Breast epithelium (tissue), 4 donors: ENCODE measurements at places on chromosomes 2 and 18. TPM values are rescaled to one million over a fixed set of nuclear protein-coding genes. Genes with fewer than 3 reads are reported as not detected.
A peak's percentile ranks its signal among the peaks of the same experiment; 100 is the strongest.

DNA sequence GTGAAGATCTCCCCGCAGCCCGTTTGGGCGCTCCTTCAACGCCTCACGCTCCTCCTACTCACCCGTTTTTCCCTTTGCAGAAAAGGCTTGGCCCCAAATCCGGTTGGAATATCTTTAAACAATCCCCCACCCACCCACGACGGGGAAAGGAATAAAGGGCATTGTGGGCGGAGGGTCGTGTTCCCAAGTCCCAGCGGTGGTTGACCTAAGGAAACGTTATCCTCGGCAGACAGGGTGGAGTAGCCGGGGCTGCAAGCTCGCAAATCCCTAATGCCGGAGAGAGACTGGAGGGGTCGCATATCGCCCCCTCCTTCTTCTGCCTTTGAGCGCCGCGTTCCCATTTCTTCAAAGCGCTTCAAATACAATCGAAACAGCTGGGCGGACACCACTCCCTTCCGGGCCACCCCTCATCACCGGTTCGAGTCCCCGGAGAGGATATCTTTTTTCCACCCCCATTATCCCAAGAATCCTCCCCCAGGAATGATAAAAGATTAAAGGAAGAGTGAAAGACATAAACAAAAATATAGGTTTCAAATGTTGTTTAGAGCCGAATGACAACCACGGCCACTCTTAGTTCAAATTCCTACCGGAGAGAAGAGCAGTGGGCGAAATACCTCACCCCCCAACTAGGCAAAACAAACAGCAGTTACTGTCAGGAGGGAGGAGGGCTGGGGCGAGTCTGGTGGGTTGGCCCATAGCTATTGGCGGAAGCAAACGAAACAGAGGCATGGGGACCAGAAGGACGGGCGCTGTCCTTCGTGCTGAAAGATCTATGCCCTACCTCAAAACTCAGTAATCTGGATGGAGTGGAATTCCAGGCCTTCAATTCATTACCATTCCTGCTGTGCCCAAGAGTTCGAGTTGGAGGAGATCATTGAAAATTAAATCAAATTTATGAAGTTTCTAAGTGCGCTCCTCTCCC is 2.8 kb upstream of the GAD1 start:
- H3K4me3 ChIP-seq: no peak overlapping the region
- peaks cover 5% of the 10 kb centered on the region for H3K4me1 ChIP-seq
- no peaks in the 10 kb centered on the region for H3K36me3 ChIP-seq
- no peak overlapping the region for H3K27ac ChIP-seq
- H3K27me3 ChIP-seq: peaks cover 61% of the 10 kb centered on the region
- DNase-seq: no peak

DNA sequence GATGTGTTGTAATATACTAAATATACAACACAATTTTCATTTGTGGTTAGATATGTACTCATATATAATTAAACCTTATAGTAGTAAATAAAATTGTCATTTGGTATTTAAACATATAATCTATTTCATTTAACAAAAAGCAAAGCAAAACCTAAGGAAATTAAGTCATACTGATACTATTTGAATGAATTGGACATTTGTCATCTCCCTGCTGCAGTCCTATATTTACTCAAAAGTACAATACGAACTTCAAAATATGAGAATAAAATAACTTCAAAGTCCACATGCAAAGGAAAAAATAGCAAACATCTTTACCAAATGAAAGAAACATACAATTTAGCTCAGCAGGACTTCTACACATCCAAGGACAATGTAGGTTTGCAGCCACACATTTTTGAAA is 11.8 kb upstream of the HAT1 start:
- H3K4me1 ChIP-seq: no peaks in the 10 kb centered on the region
- no peaks in the 10 kb centered on the region for H3K27me3 ChIP-seq
- no peak for DNase-seq
- no peak overlapping the region for H3K4me3 ChIP-seq

DNA sequence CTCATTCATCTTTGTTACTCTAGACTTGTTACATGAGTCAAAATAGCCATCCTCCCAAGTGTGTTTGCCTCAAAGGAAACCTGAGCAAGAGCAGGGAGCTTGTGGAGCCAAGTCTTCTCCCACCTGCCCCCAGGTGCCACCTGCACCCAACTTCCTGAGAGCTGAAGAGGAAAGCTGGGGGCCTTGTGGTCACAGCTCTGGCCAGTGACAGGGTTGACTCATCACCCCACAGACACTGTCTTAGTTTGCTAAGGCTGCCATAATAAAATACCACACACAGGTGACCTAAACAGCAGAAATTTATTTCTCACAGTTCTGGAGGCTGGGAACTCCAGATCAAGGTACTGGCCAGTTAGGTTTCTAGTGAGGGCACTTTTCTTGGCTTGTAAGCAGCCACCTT is 99.6 kb downstream of the TPGS2 start:
- H3K4me1 ChIP-seq: no peaks in the 10 kb centered on the region
- DNase-seq: no peak
- H3K36me3 ChIP-seq: no peaks in the 10 kb centered on the region
- no peak overlapping the region for H3K4me3 ChIP-seq
- no peaks in the 10 kb centered on the region for H3K27me3 ChIP-seq
- H3K27ac ChIP-seq: no peak overlapping the region

- H3K27ac ChIP-seq: no peak overlapping the region
- no peaks in the 10 kb centered on the region for H3K36me3 ChIP-seq
- no peaks in the 10 kb centered on the region for H3K27me3 ChIP-seq
- no peak for DNase-seq
- H3K4me3 ChIP-seq: no peak overlapping the region
These were observed 94.3 kb downstream of the TWIST2 start for GRCh38 chr2:238942080-238942725.

DNA sequence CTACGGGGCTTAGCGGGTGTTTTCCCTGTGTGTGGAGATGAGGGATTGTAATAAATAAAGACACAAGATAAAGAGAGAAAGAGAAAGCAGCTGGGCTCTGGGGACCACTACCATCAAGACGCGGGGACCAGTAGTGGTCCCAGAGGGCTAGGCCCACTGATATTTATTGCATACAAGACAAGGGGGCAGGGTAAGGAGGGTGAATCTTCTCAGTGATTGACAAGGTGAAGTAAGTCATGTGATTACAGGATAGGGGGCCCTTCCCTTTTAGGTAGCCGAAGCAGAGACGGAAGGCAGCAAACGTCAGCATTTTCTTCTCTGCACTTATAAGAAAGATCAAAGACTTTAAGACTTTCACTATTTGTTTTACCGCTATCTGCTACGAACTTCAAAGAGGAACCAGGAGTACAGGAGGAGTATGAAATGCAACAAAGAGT is 4.5 kb upstream of the GAL3ST2 start:
- no peak overlapping the region for H3K27ac ChIP-seq
- no peaks in the 10 kb centered on the region for H3K36me3 ChIP-seq
- H3K4me1 ChIP-seq: no peaks in the 10 kb centered on the region
- no peak for DNase-seq
- H3K27me3 ChIP-seq: peaks cover 16% of the 10 kb centered on the region

- DNase-seq: no peak
- no peaks in the 10 kb centered on the region for H3K4me1 ChIP-seq
- no peaks in the 10 kb centered on the region for H3K36me3 ChIP-seq
- no peak overlapping the region for H3K27ac ChIP-seq
- H3K27me3 ChIP-seq: no peaks in the 10 kb centered on the region
These were observed 280.7 kb upstream of the HNRNPA3 start for GRCh38 chr2:176931588-176932563.

- no peaks in the 10 kb centered on the region for H3K27me3 ChIP-seq
- no peak for DNase-seq
- H3K4me3 ChIP-seq: no peak overlapping the region
- no peak overlapping the region for H3K27ac ChIP-seq
These were observed 19.6 kb downstream of the NDUFAF7 start for GRCh38 chr2:37250869-37251740.

DNA sequence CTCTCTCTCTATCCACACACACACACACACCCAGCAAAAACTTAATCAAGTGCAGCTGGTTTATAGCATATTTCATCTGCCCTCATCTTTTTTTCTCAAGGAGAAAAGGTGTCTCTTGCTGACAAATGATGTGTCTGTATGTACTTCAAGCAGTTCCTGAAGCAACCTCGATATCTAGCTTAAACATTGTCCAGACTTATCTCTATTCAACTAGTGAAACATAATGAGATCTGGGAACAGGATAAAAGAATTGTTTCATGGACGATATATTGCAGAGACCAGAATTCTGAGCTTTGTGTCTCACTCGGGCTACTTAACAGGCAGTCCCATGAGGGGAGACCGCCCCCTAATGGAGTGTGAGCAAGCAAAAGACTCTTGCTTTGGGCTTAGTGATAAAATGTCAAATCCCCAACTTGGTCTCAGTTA is 929.2 kb upstream of the SOX11 start:
- no peaks in the 10 kb centered on the region for H3K36me3 ChIP-seq
- H3K4me1 ChIP-seq: no peaks in the 10 kb centered on the region
- no peak overlapping the region for H3K4me3 ChIP-seq
- H3K27ac ChIP-seq: no peak overlapping the region
- DNase-seq: no peak

DNA sequence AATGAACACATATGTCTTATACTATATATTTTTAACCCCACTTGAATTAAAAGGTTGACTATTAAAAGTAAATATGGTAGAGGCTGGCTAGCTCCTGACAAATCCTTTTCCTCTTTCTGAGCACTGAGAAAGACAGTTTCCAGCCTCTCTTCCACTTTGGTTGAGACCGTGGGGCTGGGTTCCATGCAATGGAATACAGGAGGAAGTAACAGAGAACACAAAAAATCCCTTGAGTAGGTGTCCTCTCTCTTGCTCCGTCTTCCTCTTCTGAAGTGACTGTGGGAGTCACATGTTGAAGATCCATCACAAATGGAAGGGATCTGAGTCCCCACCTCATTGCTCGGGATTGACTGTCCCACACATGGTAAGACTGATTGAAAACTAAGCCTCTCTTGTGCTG is 36.6 kb upstream of the SIGLEC15 start:
- no peaks in the 10 kb centered on the region for H3K4me1 ChIP-seq
- no peaks in the 10 kb centered on the region for H3K36me3 ChIP-seq
- H3K27me3 ChIP-seq: no peaks in the 10 kb centered on the region
- H3K4me3 ChIP-seq: no peak overlapping the region

DNA sequence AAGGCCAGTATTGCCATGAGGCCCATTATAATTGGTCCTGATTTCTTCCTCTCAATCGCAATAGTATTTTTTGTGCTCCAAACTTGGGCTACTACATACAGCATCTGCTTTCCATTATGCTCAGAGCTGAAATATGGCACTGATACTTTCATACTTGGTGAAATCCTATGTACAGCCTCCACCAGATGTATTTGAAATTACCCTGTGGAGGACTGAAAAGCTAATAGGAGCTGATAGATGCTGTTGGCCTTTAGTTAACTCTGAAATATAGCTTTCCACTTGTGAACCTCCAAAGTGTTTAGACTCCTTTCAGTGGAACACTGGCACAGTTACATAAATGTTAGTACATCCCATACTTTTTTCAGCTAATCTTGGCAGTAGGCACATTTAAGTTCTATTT is 205.7 kb downstream of the NEDD4L start:
- H3K27me3 ChIP-seq: no peaks in the 10 kb centered on the region
- no peak overlapping the region for H3K27ac ChIP-seq
- no peaks in the 10 kb centered on the region for H3K36me3 ChIP-seq

GRCh38 chr2:20241973-20242726 is 17.2 kb upstream of the SDC1 start:
- no peak overlapping the region for H3K4me3 ChIP-seq
- no peaks in the 10 kb centered on the region for H3K27me3 ChIP-seq
- H3K36me3 ChIP-seq: no peaks in the 10 kb centered on the region
- DNase-seq: no peak
- no peak overlapping the region for H3K27ac ChIP-seq

DNA sequence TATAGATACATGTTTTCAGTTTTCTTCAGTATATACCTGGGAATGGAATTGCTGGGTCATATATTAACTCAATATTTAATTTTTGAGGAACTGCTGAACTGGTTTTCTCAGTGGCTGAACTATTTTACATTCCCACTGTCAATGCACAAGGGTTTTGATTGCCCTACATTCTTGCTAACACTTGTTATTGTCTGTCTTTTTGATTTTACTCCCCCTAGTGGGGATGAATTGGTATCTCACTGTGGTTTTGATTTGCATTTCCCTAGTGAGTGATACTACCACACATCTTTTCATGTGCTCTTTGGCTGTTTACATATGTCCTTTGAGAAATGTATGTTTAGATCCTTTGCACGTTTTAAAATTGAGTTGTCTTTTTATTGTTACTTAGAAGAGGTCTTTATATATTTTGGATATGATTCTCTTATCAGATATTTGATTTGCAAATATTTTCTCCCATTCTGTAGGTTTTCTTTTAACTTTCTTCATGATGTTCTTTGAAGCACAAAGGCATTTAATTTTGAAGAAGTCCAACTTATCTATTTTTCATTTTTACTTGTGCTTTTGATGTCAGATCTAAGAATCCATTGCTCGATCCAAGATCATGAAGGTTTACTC is 36.2 kb downstream of the ASB1 start:
- no peak for DNase-seq
- no peak overlapping the region for H3K4me3 ChIP-seq
- no peaks in the 10 kb centered on the region for H3K36me3 ChIP-seq
- no peaks in the 10 kb centered on the region for H3K4me1 ChIP-seq
- no peaks in the 10 kb centered on the region for H3K27me3 ChIP-seq
- no peak overlapping the region for H3K27ac ChIP-seq

DNA sequence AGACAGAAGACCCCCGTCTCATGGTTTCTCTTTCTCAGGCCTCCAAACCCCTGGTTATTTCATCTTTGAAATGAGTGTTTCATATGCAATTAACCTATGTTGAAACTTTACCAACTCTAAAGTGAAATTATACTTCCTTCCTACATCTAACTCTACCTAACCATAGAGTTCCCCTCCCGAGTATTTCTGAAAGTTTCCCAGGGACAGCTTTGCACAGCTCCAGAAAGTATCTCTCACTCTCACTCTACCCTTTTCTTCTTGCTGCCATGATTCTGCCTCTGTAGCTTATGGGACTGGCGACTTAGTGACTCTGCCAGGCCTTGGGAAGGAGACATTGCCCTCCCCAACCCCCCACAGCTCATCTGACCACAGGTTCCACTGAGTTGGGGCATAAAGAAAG is 107.9 kb downstream of the B3GNT2 start:
- H3K27ac ChIP-seq: peak overlapping the region; percentile 74
- H3K4me3 ChIP-seq: no peak overlapping the region
- no peaks in the 10 kb centered on the region for H3K36me3 ChIP-seq

DYNAP gene
- not detected for total RNA-seq

G6PC2 gene
- total RNA-seq: not detected

MROH2A gene
- not detected for total RNA-seq

LRATD1 gene
- 10.0 TPM for total RNA-seq

HMSD gene
- not detected for total RNA-seq

SNX17 gene
- 109 TPM for total RNA-seq

SKOR2 gene
- not detected for total RNA-seq

ECEL1 gene
- total RNA-seq: 0.15 TPM
